Cortex of kidney (tissue), 1 donor: ENCODE measurements at places on chromosomes 5 and 9.

GRCh38 chr5:32020271-32020670 is 153.8 kb downstream of the GOLPH3 start:
- no peak for DNase-seq

- DNase-seq, result no peak
These were observed 53.9 kb upstream of the ZNF354A start for GRCh38 chr5:178784391-178784790.

- no peak for DNase-seq
These were observed 141.6 kb upstream of the SPRY4 start for GRCh38 chr5:142466195-142466971.

DNA sequence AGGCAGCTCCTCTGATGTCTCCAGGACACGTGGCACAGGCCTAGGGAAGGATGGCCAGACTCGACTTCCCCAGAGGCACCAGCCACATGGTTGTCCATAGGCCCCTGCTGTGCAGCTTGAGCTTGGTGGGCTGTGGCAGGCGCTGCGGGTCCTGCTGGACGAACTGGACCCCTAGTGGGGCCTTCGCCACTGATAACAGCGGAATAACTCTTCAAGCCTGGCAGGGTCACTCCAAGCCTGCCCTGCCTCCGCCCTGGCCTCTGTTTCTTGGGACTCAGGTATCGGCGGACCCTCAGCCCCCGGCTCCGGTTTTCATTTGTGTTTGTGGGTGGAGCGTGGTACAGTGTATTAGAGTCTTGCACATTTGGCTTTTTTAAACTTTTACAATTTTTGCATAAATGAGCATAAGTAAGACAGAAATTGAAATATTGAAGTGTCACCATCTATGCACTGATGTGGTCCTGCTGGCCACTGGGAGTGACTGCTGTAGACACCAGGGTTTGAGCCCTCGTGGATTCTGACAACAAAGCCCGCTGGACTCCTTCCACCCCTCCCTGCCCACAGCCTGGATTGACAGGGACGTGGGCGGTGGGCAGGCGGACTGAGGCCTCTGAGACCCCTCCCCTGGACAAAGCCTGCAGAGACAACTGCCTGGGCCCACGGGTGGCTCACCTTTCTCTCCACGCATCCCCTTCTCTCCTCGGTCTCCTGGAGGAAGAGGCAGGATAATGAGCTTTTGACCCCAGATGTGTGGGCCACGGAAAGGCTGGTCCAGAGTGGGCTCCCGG is 3.8 kb downstream of the FCN1 start:
- no peak for DNase-seq

- DNase-seq, result no peak
These were observed 39.6 kb upstream of the CEP72 start for GRCh38 chr5:572398-573019.

- no peak for DNase-seq
These were observed 63.7 kb upstream of the FAM120A start for GRCh38 chr9:93387791-93388190.

DNA sequence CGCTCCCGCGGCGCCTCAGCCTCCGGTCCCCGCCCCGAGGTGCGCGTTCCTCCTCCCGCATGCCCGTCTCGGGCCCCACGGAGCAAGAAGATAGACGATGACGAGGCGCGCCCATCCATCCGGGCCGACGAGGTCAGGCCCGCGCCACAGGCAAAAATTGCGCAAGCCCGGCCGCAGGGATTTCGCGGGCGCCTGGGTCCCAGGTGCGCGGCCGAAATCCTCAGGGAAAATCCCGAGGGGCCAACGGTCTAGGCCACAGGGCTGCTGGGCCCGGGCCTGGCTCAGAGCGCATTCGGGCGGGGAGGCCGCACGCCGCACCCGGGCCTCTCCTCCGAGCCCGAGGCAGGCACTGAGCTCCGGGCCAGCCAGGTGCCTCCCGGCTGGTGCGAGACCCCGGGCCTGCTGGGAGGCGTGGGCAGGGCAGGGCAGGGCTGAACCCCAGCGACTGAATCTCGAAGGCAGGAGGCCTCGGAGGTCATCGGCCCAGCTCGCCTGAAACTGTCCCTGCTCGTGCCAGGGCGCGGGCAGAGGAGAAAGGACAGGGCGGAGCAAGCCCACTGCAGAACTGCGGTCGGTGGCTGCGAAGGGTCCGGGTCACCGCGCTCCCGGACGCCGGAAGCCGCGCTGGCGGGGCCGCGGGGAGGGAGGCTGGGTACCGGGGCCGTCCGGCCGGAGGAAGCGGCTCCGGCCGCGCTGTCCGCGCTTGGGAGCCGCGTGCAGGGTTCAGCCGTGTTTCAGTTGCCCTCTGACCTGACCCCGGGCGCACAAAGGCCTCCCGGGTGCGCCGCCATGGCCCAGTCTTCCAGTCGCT is 66.8 kb downstream of the FOXD1 start:
- DNase-seq, result no peak

DNA sequence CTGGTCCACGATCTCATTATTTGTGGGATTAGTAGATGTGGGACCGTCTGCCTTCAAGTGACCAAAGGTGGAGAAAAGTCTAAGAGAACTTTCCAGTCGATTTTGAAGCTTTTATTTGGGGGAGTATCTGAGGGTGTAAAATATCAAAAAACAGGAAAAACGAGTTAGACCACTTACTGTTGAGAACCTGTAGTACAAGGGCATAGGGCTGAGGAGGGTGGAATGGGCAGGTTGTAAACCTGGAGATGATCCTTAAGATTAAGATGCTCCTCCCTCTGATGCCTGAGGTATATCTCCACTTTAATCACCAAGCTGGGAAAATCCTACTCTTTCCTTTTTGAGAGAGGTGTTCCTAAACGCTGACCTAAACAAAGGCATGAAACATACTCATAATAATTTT is 32.0 kb upstream of the GTF2H2C start:
- DNase-seq, result no peak

- no peak for DNase-seq
These were observed 27.3 kb downstream of the KIF2A start for GRCh38 chr5:62333250-62333794.

GRCh38 chr9:128225770-128226411 is 22.7 kb downstream of the DNM1 start:
- no peak for DNase-seq

DNA sequence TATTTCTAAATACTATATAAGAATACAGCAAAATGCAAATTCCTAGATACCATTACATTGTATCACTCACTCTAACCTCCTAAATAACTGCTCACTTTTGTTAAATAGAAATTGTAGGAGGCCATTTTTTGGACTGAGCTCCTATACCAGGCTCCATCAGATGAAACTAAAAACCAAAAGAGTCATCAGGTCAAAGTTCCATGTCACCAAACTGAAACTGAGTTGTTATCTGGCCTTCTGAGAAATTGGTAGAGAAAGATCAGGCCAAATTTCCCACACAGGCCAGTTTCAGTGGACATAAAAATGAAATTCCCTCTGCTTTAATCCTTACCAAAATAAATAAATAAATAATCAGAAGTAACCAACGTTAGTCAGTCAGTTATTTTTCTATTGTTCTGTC is 13.8 kb upstream of the SNX2 start:
- no peak for DNase-seq

DNA sequence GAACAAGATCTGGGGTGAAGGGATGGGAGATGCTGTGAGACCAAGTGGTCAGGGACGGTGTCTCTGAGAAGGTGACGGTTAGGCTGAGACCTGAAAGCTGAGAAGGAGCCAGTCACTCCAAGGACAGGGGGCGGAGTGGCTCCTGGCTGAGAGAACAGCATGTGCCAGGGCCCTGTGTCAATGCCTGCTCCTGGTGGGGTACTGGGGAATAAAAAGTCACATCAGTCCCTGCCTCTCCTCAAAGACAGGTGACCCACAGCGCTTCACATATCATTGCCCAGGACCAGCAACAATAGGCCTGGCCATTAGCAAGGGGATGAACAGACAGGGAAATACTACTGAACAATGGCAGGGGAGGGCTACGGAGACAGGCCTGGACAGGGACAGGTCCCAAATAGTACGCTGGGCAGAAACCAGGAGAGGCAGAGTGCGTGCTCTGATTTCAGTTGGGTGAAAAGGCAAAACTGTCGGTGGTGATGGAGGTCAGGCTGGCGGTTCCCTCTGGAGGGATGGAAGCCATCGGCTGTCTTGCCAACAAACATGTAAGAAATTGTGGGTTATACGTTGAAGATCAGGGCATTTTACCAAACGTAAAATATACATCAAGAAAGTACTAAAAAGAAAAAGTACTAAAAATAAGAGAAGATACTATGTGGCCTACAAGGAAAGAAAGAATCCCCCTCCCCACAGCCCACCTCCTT is 64.3 kb downstream of the C9orf50 start:
- no peak for DNase-seq

DNA sequence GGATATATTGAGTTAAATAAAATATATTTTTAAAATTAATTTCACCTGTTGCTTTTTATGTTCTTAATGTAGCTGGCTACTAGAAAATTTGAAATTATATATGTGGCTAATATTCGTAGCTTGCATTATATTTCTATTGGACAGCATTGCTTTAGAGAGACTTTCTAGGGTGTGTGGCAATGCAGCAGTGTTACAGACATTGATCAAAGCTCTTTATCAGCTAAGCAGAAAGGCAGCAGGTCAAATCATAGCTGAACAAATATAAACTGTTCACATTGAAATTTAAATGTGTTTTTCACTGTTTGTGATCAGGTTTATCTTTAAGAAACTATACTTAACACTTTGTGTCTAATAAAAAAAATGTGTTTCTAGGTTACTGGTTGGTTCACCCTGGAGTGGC is 52.6 kb downstream of the ITGA2 start:
- DNase-seq, result no peak

- no peak for DNase-seq
These were observed 44.5 kb upstream of the DPYSL3 start for GRCh38 chr5:147554261-147554817.

DNA sequence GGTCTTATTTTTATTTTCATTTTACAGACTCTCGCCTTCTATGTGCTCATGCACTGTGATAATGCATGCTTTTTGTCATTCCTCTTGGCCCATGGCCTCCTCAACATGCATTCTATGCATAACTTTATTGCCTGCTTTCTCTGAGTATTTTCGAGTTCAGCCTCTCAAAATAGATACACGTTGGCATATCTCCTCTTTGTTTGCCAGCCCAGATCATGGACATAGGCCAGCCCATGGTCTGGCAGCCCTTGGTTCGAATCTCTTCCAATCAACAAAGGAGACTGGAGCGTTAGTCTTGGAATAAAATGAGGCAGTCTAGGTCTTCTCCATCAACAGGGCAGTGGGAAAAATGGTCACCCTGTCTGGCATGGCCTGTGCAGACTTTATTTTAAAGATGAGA is 279.5 kb upstream of the ADAMTS16 start:
- no peak for DNase-seq

DNA sequence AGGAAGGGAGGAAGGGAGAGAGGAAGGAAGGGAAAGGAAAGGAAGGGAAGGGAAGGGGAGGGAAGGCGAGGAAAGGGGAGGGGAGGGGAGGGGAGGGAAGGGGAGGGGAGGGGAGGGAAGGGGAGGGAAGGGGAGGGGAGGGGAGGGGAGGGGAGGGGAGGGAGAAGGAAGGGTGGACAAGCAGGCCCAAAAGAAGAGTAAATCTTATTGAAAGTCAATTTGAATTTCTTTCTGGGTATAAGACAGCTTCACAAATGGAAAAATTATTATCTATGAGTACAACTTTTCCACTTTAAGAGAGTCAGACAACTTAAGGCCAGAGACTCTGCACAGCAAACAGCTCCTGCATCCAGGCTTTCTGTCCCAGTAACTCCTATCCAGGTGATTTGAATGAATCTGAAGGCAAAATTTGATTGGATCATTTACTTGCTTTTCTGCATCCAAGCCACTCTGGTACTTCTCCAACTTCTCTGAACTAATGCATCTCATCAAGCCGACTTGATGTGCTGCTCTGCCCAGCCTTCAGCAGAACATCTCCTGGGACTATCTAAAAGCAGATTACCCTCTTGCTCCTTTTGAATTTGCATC is 363.4 kb upstream of the KIF2A start:
- DNase-seq, result no peak

- DNase-seq, result no peak
These were observed 61.9 kb downstream of the EHMT1 start for GRCh38 chr9:137680444-137681358.

DNA sequence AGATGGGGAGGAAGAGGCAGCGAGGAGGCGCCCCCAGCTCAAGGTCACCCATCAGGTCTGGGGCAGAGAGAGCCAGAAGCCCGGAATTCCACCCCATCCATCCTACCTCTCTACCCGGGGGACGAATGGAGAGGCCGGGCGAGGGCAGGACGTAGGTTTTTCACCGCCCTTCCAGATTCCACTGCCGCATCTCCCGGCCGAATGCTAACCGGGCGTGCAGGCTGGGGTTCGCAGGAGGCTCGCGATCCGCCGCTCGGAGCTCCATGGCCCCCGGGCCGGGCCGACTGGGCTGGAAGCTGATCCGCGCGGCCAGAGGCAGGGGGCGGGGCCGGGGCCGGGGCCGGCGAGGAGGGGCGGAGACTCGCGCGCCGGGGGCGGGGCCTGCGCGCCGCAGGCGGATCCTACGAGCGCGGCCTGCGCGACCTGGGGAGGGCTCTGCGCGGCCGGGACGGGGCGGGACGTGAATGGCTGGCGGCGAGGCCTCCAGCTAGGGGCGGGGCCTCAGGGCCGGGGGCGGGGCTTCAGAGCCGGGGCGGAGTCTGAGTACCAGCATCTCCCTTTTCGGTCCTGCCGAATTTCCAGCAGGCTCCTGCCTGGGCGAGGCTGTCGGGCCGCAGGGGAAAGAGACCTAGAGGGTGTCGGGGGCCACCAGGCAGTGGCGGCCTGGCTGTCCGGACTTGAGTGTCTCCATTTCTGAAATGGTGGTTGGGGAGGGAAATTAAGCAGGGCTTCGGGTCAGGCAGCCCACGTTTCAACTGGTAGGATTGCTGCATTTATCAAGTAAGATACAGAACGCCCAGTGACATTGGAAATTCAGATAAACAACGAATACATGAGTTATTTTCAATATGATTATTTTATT is at the start of gene ST6GALNAC4:
TSS of gene ST6GALNAC4 (minus strand) at position 322 of the 862 bp plus-strand sequence. CDS start 622 bp downstream, outside the sequence.
- peak; percentile 42 for DNase-seq

DNA sequence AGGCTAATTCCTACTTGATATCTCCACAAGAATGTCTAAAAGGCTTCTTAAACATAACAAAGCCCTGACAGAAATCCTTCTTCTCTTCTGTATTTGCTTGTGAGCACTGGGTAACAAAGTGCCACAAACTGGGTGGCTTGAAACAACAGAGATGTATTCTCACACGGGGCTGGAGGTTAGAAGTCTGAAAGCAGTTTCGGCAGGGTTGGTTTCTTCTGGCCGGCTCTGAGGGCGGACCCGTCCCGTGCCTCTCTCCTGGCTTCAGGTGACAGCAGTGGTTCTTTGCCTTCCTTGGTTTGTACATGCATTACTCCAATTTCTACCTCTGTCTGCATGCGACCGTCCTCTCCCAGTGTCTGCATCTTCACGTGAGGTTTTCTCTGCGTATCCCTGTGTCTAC is 14.0 kb upstream of the TRAF1 start:
- DNase-seq, result no peak

- no peak for DNase-seq
These were observed 381.4 kb downstream of the ACTL7B start for GRCh38 chr9:108474356-108474755.

DNA sequence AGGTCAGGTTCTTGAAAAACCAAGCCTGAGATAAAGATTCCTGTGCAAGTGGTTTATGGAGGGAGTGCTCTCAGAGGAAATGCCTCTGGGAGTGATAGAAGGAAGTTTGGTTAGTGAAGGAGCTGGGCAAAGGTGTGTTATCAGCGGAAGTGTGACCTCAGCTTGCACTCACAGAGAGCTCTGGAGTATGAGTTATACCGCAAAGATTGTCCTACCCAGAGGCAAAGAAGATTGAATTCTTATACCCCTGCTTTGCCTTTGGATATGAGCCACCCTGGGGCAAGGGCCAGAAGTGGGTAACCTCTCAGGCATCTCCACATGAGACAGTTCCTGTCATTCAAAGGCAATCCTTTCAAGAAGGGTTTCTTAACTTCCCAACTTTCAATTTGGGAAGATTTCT is 145.6 kb downstream of the MUSK start:
- DNase-seq, result no peak
